NCI-H2029 treated with DMSO at 0.1 percent for 48 hours (cell line): ENCODE measurements at places on chromosomes 16 and 17.

- no peak for DNase-seq
These were observed 55.0 kb downstream of the SNTB2 start for GRCh38 chr16:69241926-69242325.

DNA sequence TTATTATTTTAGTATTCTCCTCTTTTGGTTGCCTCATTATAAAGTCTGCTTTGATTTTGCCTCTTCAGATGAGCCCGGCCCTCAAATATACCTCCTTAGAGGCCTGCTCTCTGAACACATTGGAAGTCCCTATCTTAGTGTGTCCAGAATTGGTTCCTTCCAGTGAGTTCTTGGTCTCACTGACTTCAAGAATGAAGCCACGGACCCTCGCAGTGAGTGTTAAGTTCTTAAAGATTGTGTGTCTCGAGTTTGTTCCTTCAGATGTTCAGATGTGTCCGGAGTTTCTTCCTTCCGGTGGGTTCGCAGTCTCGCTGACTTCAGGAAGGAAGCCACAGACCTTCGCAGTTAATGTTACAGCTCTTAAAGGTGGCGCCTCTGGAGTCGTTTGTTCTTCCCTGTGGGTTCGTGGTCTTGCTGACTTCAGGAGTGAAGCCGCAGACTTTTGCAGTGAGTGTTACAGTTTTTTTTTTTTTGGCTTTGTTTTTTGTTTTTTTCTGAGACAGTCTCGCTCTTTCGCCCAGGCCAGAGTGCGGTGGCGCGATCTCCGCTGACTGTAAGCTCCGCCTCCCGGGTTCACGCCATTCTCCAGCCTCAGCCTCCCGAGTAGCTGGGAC, 45.8 kb upstream of the NOS2 start:
- no peak for DNase-seq

- peak; percentile 80 for DNase-seq
These were observed 66.6 kb upstream of the AXIN2 start for GRCh38 chr17:65627891-65628643.

GRCh38 chr16:72590151-72590937, 418.4 kb upstream of the PMFBP1 start:
- no peak for DNase-seq

- no peak for DNase-seq
These were observed 12.8 kb upstream of the KSR1 start for GRCh38 chr17:27443491-27443890.

GRCh38 chr17:61476476-61477203, 24.4 kb downstream of the TBX4 start:
- no peak for DNase-seq

- no peak for DNase-seq
These were observed 385.4 kb upstream of the RBFOX1 start for GRCh38 chr16:6947291-6947690.

DNA sequence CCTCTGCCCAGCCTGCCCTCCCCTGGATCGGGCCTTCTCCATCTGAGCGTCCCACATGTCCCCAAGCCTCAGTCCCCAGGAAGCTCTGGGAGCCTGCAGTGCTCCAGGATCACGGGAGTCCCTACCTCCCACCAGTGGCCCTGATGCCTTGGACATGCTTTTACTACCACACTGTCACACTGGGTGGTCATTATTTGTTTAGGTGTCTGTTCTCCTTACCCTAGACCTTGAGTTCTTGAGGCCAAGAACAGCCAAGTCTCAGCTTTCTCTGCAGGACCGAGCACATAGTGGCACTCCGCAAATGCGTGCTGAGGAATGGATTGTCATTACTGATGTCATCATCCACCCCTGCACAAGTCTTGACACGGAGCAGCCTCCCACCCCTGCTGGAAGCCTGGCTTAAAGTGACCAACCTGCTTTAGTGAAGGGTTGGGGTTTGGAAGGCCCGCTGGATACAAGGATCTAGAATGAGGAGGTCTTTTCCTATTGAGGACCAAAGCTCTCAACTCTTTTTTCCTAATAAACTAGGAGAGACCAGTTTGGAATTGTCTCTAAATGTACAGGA, 132.9 kb upstream of the CRHR1 start:
- DNase-seq = no peak

DNA sequence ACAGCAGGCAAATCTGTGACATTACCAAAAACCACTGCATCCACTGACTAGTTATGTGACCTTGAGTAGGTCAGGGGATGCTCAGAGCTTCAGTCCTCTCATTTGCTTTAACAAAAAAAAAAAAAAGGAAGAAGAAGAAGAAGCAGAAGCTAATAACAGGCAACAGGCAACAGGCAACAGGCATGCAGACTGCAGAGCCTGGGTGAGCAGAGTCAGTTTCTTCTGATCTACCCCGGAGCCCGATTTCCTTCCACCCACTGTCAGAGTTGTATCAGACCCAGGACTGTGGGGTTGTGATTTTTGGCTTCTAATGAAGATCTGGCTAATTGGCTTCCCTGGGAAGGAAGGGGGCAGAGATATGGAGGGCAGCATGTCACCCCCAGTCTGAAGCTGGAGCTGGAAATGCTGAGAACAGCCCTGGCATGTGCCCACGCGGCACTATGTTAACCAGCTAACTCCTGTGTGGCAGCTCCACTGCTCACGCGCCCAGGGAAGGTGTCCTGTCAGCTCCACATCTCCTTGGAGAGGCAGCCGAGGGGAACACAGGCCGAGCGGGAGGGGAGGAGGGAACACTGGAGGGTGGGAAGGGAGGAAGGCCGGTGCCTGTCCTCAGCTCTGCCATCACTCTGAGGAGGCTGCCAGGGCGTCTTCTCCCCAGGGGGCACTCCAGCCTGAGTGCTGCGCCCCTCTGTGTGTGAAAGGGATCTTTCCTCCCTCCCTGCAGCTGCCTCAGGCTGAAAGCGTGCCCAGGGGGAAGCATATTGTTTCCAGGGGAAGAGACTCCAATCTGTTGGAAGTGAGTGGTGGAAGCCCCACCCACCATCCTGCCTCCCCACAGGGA, 17.6 kb downstream of the SRCIN1 start:
- no peak for DNase-seq

DNA sequence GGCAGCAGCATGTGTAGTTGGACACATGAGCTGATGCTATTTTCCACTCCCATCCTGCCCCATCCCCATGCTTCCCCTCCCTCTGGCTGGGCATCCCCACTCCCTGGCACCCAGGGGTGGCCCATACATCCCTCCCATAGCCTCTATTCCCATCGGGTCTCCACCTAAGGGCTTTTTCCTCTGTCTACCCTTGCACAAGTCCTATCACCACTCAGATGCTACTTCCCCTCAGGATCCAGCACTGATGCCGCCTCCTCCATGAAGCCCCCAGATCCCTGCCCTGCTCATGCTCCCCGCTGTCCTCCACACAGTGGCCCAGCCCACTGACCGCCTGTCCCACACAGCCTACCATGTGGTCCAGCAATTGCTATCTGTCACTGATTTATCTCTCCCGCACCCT, 15.8 kb downstream of the TRPV1 start:
- DNase-seq = no peak

DNA sequence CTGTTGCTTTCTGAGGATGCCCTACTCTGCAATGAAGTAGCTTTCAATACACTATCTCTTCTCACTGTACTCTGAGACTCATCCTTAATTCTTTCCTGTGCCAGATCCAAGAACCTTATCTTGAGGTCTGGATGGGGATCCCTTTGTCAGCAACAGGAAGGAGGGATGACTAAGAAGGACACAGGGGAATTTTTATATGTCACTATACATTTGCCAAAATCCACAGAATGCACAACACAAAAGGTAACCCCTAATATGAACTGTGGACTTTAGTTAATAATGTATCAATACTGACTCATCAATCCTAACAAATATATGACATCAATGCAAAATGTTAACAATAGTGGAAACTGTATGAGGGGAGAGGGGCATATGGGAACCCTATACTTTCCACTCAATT, 4.7 kb upstream of the RBBP6 start:
- no peak for DNase-seq

- DNase-seq = no peak
These were observed 6.0 kb downstream of the LYRM1 start for GRCh38 chr16:20906341-20907255.

- no peak for DNase-seq
These were observed 4.0 kb downstream of the BAIAP3 start for GRCh38 chr16:1337486-1337885.

GRCh38 chr16:66952430-66953110, 8.5 kb upstream of the CES3 start:
- DNase-seq = no peak

DNA sequence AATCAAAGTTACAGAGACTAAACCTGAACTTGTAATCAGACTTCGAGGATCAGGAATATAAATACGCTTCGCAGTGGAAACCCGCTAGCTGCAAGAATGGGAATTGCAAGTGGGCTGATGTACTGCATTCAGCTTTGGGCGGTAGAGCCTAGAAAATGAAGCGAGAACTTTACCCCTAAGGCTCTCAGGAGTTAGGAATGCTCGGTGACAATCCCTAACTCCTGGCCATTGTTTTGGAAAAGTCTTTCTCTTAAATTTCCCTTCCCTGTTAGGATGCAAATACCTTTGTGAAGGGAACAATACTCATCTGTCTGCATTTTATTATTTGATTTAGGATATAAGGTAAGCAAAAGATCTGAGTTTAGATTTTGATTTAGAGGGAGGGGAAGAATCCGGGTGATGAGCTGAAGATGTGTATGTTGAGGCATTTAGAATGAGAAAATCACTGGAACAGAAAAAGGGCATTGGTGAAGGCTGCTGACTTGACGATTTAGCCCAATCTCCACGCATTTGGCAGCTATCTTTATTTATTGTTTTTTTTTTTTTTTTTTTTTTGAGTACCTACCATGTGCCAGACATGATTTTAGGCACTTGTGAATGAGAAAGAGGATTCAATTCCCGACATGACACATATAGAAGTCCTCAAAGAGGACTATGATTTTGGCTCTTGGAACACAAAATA, 2.2 kb upstream of the TOX3 start:
- DNase-seq = no peak

GRCh38 chr16:187330-187729, 7.1 kb downstream of the HBQ1 start:
- DNase-seq = no peak

GRCh38 chr17:14325618-14326167, 24.8 kb downstream of the HS3ST3B1 start:
- no peak for DNase-seq

DNA sequence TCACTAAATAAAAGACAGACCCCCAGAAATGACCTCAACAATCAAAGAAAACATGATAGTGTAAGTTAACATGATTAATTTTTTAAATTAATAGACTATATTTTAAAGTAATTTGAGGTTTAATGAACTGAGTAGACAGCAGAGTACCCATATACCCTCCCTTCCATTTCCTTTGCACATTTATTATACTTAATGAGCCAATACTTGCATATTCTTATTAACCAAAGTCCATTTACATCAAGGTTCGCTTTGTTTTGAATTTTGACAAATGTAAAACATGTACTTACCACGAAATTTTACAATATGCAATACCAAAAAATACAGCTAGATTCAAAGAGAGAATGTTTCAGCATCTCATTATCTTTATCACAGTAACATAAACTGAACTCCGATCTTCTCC, 72.7 kb downstream of the KANSL1 start:
- DNase-seq = no peak

- DNase-seq = no peak
These were observed 15.1 kb downstream of the TIMM22 start for GRCh38 chr17:1011760-1012735.

DNA sequence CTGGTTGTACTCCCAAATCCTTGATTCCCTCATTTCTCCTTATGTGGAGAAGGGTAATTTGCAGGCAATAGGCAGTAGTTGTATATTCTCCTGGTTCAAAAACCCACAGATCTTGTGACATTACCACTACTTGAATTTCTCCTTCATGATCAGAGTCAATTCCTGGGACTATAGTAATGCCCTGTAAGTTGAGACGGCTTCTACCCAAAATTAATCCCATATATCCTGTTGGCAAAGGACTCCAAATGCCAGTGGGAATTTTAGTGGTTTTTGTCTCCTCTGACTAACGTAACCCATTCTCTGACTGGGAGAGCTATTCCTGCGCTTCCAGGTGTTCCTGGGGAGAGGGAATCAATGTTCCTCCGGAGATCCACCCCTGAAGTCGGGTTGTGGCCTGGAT, 11.6 kb upstream of the ZNF689 start:
- DNase-seq = no peak

DNA sequence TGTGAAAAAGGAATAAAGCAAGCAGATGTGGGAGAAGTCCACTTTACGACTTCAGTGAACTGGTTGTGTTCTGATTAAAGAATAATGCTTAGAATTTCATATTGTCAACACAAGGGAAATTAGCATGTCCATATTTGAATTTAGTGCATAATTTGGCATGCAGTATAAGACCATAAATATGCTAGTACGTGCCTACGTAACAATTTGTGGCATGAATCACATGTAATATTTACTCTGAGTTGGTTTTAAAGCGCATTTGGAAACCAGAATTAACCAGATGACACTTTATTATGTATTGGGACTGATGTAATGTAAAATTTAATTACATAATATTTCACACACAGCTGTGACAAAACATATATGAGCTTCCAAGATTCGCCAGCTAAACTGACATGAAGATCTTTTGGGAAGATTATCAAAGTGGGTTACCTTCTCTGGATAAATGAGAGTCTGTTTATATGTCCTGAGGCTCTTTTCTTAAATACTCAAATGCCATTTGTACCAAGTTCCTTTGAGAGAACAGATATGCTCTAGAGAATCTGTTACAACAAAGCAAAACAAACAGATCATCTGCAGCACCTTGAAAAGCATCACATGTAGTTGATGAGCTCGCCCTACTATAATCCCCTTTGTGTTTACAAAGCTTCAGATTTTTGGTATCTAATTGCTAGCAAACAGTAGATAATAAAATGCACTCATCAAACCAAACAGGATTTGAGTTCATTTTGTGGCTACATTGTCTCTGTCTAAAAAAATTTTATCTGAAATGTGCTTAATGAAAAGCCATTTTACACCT, 1468.6 kb downstream of the CDH11 start:
- no peak for DNase-seq

DNA sequence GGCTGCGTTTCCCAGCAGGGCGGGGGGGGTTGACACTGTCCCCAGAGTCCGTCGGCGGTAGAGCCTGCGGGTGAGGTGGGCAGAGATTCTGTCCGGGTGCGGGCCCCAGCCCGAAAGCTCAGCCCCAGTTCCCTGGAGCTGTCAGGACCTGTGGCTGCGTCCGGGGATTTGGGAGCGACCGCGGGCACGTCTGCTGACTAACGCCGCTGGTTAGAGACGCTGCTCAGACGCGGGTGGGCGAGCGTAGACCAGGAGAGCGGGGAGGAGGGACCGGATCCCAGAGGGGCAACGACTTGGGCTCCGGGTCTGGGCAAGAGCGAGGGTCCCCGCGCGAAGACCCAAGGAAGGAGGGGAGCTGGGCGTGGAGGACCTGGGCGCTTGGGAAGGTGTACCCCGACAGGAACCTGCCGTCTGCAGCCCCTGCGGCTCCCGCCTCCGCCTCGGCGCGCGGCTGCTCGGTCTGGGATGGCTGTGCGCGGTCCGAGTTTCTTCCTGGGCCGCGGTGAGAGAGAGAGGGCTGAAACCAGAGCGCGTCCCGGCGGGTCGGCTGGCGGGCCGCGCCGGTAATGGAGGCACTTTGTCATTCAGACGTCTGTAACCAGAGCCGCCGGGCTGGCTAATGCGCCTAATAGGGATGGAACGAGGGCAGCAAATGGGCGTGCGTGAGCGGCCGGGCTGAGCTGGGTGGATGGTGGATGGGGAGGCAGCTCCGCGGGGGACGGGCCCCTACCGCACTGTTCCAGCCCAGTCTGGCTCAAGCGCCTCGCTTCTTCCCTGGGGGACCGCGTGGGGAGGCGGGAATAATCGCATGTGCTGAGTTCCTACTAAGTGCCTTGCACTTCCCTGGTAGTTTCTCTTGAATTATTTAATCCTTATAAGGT, 2.3 kb downstream of the NGFR start:
- DNase-seq = peak; percentile 18
